ENCODE measurements at places on chromosomes 3 and 15.

GRCh38 chr15:59711451-59712243 is 22.5 kb upstream of the BNIP2 start:
- DNase-seq = no peak

DNA sequence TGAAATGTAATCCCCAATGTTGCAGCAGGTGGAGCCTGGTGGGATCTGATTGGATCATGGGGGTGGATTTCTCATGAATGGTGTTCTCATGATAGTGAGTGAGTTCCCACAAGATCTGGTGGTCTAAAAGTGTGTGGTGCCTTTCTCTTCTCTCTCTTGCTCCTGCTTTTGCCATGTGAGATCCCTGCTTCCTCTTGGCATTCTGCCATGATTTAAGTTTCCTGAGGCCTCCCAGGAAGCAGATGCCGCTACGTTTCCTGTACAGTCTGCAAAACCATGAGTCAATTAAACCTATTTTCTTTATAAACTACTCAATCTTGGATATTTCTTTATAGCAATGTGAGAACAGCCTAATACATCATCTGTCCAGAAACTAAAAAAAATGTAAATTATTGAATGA is 298.3 kb downstream of the MEX3B start:
- DNase-seq = no peak

DNA sequence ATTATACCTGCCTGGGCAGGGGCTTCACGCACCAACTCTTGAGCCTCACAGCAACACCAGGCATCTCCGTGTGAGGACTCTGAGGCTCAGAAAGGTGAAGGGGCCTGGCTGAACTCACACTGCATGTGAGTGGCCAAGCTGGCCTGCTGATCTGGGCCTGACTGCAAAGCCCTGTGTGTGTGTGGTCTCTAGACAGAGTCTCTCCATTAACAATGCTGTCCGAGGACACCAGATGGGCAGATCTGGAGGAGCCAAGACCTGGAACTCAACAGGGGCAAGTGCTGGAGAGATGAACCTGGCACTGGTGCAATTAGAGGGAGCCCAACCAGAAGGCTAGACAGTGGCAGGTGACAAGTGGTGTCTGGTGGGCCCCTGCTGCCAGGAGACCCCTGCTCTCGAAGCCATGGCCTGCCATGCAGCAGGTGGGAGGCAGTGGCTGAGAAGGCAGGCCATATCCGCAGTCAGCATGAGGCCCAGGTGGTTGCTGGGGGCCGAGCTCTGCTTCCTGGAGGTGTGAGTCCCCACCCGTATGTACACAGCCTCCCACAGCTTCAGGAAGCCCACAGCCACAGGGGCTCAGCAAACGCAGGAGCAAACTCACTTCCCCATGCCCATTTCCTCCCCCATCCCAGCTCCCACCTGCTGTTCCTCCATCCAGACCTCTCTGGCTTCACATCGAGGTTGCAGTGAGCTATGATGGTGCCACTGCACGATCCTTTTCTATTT is 39.0 kb downstream of the CYP11A1 start:
- no peak for DNase-seq

GRCh38 chr3:83230841-83231240 is 1469.4 kb upstream of the GBE1 start:
- DNase-seq = no peak

- no peak for DNase-seq
Observed at GRCh38 chr3:158057666-158058065, 48.6 kb downstream of the SHOX2 start.
